T-helper 17 cell (primary cell): ENCODE measurements at places on chromosomes 2 and 18. TPM values are rescaled to one million over a fixed set of nuclear protein-coding genes. Genes with fewer than 3 reads are reported as not detected.

Gene SPATA3
- total RNA-seq: not detected

GRCh38 chr2:7639476-7639875 is 722.3 kb downstream of the RNF144A start:
- no peak for DNase-seq

DNA sequence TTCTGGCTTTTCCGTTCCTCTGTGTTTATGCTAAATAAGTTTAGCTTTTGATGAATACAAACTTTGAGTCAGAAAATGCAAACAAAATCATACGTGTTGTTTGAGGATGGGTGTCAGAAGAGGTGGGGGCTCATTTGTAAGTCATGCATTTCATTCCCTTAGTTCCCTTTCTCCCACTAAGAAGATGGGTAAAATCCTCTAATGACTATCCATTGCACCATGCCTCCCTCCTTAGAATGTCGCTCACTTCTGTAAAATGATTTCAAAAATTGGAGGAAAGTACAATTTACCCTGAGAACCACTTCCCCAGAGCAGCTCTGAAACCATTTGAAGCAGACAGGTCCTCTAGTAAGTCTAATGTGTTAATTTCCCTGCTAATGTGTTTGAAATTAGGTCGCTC is 629.6 kb upstream of the VRK2 start:
- no peak for DNase-seq

DNA sequence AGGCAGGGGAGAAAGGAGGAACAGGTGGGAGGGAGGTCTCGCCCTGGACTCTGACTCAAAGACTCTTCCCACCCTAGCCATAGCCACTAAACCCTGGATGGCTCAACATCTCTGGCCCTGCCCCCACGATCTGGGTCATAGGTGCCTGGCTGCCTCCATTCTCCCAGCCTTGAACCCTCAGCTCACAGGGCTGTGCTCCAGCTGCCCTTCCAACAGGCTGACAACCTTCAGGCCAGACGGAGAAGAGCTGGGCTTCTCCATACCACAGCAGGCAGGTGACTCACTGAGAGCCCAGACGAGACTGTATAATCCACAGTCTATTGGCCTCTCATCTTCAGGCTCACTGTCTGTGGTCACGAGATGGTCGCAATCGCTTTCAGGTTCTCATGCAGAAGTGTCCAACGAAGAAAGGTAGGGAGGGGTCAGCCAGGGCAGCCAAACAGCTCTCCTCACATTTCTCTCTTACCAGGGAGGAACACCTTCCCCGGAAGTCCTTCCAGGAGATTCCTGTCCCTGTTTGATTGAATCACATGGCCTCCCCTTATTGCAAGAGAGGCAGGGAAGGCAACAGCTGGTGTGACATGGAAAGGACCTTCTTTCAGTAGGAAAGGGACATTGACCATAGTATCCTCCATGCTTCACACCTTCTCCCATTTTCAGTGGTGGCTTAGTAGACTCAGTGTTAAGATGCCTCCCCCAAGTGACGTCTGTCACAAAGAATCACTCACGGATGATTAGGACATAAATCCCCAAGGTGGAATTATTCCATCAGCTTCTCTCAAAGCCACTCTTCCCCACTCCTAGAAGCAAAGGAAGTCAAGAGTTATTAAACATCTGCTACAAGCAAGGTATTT is 100.1 kb downstream of the MRO start:
- no peak for DNase-seq

Gene SMC6
- total RNA-seq: 14.4 TPM

DNA sequence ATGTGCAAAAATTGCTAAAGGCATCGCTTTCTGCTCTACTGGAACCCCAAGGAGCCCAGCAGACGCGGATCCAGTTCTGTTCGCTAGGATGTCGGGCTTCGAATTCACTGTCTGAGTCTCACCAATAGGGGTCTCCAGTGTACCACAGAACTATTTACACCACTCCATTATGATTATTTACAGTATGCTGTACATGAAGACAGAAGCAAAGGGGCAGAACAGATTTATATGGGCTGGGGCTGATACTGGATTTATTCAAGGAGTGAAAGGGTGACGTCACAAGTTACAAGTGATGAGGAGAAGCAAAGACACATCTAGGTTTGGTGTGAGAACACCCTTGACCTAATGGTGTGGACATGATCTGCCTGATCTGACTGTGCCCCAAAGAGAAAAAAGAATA is 185.3 kb upstream of the ATP5MC3 start:
- no peak for DNase-seq

GRCh38 chr2:7430421-7430868 is 513.2 kb downstream of the RNF144A start:
- DNase-seq: no peak

DNA sequence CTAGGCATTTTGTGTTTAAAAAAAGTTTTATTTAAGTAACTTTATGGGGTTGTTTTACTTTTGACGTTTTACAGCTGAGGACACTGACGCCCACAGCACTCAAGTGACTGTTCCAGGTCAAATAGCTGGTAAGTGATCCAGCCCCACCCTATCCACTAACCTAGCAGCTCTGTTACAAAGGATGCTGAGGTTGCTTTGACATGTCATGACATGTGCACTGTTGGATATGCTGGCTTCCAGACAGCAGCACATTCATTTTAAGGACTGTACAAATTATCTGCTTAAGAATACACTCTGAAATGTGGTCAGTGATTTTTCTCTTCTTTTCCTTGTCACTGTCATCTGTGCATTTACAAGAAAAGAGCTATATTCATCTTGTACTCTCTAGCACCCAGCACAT is 417.5 kb downstream of the ZEB2 start:
- DNase-seq: no peak

GRCh38 chr2:239150125-239151011 is 250.5 kb downstream of the HDAC4 start:
- DNase-seq: no peak

GRCh38 chr2:17719562-17720371 is 33.8 kb downstream of the SMC6 start:
- no peak for DNase-seq
